Muscle of leg (tissue), 16 donors: ENCODE measurements at places on chromosomes 2 and 18. TPM values are rescaled to one million over a fixed set of nuclear protein-coding genes. Genes with fewer than 3 reads are reported as not detected.

- H3K36me3 ChIP-seq = no peaks in the 10 kb centered on the region
- no peak overlapping the region for H3K27ac ChIP-seq
- H3K4me3 ChIP-seq = no peak overlapping the region
- DNase-seq = no peak
Observed at GRCh38 chr2:217047631-217048030, 187.8 kb upstream of the TNP1 start.

DNA sequence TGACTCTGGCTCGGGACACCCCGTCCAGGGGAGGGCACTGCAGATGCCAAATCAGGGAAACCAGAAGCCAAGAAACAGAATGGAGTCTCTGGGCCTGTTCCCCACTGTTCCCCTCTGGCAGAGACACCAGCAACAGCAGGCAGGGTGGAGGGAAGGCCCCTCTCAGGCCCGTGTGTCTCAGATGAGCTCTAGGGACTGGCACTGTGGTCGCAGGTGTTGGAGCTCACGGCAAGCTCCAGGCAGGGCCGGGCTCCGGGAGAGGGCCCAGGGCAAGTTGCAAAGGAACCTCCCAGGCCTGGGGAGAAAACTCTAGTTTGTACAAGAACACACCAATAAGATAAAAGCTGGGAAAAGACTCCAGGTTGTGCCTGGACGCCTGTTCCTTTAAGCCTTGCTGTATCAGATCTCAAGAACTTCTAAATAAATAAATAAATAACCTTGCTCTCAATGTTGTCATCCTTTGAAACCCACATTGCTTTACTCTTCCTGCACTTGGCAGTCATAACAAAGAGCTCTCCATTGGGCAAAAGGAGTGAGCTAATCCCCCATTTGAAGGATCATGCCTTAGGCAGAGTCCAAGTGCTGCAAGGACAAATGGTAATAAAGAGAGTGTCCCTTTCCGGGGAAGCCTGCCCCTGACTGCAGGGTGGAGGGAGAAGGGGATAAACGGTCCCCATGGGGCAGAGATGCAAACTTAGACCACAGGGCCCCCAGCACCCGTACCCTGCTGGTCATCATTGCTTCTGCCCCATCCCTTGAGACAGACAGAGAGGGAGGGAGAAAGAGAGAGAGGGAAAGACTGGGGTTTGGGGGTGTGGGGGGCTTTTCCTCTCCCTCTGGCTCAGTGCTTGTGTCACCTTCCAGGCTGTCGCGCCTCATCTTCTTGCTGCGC is 33.3 kb downstream of the CNGA3 start:
- H3K27ac ChIP-seq = peak overlapping the region; percentile 69
- peaks cover 2% of the 10 kb centered on the region for H3K27me3 ChIP-seq
- H3K36me3 ChIP-seq = no peaks in the 10 kb centered on the region
- no peak overlapping the region for H3K4me3 ChIP-seq

The ABCB11 gene
- not detected for polyA plus RNA-seq

The LYG2 gene
- 0.30 TPM for polyA plus RNA-seq

The SIX3 gene
- polyA plus RNA-seq = not detected

The RFTN2 gene
- 19.7 TPM for polyA plus RNA-seq
